ENCODE measurements at places on chromosomes 7 and 10. TPM values are rescaled to one million over a fixed set of nuclear protein-coding genes. Genes with fewer than 3 reads are reported as not detected.

- no peak for DNase-seq
Measured at GRCh38 chr7:31549611-31550010, 35.7 kb downstream of the ITPRID1 start.

NPSR1 gene
- total RNA-seq = not detected

LIPK gene
- total RNA-seq = not detected

- peak; percentile 78 for DNase-seq
Measured at GRCh38 chr7:92835851-92836488, 403 bp downstream of the CDK6 start.

GRCh38 chr10:31618541-31619291 is 299.7 kb downstream of the ZEB1 start:
- no peak for DNase-seq

GRCh38 chr10:31099664-31100063 is 68.0 kb upstream of the ZNF438 start:
- DNase-seq = no peak

PLCE1 gene
- 51.5 TPM for total RNA-seq
